ENCODE measurements at places on chromosomes 7 and 10. TPM values are rescaled to one million over a fixed set of nuclear protein-coding genes. Genes with fewer than 3 reads are reported as not detected.

Gene ZNF425
- 0.78 TPM for total RNA-seq

Gene NPSR1
- total RNA-seq = not detected

Gene METTL27
- total RNA-seq = 0.35 TPM

Gene TFEC
- 1.6 TPM for total RNA-seq

Gene TRIM50
- total RNA-seq = not detected

Gene PKD2L1
- not detected for total RNA-seq

DNA sequence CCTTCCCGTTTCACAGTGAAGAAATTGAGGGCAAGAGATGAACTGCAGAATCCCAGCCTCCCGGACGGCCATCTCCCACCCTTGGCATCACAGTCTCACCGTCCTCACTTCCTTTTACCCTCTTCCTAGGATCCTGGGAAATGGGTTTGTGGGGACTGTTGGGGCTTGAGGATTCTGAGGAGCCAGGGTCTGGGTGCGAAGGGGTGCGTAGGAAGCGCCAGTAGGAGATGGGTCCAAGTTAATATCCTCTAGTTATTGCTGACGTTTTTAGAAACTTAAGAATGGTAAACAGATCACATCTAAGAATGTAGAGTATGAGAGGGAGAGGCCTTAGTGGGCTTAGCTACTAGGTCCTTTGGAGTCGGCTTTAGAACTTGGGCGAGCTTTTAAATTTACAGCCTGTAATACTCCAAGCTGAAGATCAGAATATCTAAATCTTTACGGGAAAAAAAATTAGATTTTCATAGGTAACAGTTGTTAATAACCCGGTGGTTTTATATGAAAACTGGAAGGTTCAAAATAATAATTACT lies 696 bp downstream of the MALSU1 start:
- DNase-seq = no peak

GRCh38 chr7:101936611-101937231 lies 119.3 kb downstream of the CUX1 start:
- DNase-seq = no peak

DNA sequence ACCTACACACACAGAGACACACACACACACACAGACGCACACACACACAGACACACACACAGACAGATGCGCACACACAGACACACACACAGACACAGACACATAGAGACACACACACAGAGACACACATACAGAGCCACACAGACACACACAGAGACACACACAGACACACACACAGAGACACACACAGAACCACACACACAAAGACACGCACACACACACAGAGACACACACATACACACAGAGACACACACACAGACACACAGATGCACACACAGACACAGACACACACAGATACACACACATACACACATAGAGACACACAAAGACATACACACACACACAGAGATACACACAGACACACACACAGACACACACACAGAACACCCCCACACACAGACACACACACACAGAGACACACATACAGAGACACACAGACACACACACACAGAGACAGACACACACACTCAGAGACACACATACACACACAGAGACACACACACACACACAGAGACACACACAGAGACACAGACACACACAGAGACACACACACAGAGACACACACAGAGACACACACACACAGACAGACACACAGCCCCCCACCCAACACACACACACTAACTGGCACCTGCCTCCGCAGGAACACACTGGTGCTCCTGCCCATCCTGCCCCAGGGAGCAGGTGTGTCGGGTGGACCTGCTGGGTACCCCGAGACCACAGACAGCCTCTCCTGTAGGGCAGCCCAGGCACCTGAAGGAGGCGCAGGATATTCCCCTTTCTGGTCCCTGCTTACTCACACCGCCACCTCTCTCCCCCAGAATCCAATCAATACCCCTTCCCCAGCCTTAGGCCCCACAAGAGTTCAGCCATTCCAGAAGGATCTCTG lies 5.4 kb upstream of the FZD9 start:
- no peak for DNase-seq

GRCh38 chr10:64007157-64007556 lies 486.0 kb downstream of the REEP3 start:
- DNase-seq = no peak

DNA sequence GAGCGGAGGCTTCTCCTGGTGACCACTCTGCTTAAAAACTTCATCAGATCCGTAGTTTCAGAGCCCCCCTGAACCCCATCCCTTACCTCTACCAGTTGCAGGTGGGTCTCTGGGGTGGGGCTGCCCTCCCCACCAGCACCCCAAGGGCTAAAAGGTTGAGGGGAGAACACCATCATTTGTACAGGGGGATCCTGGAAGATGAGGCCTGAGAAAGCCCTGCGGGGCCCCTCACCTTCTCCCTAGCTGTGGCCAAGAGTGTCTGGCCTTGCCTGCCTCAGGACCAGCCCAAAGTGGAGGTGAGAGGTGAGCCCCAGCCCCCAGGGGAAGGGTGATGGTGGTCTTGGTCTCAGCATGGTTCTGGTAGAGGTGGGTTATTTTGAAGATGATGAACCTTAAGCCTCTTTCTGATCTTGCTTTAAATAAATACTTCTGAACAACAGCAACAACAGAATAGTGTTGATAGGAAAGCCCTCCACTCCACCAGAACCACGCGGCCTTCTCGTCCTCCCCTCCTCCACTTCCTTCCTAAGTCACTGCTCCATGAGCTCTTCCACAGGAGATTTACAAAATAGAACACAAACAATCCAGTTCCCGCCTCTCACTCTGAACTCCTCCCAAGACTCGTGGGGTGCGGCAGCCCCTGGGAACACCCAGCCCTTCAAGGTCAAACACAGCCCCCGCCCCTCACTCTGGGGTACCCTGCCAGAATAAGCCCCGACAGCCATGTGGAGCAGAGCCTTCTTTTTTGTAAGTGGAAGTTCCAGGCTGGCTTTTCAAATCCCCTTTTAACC lies 169.1 kb downstream of the EGFR start:
- no peak for DNase-seq

DNA sequence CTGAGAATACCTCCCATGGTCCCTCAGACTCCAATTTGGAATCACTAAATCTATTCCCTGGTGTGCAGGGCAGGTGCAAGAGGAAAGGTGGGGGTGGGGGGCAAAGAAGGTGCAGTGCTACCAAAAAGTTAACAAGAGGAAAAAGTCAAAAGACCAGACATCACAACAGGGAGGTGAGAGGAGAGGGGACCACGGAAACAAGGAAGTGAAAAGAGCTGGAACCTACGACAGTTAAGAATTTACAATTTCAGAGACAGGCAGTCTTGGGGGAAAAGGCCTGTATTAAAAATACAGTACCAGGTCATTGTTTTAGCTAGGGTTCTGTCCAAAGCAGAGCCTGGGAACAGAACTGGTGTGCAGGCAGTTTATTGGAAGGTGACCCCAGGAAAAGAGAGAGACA lies 14.6 kb downstream of the ITGB1 start:
- DNase-seq = no peak

- no peak for DNase-seq
Observed at GRCh38 chr10:50574305-50574704, 49.5 kb downstream of the SGMS1 start.

GRCh38 chr10:119103241-119103902 lies 541 bp upstream of the DENND10 start:
- no peak for DNase-seq

GRCh38 chr7:34675749-34676374 lies 17.8 kb downstream of the NPSR1 start:
- no peak for DNase-seq

DNA sequence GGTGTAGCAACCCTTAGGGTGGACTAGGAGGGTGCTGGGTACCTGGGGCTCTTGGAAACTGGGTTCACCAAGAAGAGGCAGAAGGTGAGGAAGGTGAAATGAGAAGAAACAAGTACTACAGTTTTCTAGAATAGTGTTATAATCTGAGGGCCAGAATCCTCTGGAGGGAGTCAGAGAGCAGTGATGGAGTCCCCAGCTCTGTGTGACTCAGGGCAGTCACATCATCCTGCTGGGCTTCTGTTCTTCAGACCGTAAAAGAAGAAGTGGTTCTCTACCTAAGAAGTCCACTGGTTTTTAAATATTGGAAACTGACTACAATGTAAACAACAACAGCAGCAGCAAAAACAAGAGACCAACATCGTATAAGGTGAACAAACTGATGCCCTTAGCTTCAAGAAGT lies 197.3 kb downstream of the PRPF18 start:
- DNase-seq = no peak

DNA sequence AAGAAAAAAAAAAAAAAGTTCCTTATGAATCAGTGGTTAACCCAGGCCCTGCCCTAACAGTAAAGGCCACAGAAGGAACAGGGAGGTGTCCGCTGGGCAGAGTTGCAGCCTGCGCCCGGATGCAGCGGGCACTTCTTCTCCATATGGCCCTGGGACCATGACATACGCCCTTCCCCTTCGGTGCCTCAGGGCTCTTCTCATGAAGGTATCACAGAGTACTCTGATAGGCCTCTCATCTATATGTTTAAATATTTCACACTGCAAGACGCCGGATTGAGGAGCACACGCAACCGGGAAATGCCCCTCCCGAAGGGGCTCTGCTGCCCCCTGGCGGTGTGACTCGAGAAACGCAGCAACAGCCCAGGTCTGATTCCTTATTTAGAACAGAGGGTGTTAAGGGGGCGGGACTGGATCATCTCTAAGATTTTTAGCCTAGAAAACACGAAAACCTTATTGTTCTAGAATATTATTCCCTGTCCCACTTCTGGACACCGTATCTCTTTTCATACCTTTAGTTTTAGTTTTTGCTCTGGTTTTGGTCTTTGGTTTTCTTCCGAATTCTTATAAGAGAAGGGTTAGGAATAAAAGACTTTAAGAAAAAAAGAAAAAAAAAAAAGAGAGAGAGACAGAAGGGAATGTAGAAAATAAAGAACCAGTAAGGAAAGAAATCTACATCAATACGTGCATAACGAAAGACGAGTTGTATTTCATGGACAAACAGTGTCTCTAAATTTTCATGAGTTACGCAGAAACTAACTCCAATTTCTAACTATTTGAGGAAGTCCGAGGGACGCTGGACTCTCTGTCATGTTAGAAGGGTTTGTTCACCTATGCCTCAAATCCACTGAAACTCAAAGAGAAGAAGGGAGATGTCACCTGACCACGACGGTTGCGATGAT lies 12.0 kb downstream of the DAGLB start:
- peak; percentile 93 for DNase-seq

- DNase-seq = no peak
Observed at GRCh38 chr7:79282882-79283602, 170.4 kb downstream of the MAGI2 start.

DNA sequence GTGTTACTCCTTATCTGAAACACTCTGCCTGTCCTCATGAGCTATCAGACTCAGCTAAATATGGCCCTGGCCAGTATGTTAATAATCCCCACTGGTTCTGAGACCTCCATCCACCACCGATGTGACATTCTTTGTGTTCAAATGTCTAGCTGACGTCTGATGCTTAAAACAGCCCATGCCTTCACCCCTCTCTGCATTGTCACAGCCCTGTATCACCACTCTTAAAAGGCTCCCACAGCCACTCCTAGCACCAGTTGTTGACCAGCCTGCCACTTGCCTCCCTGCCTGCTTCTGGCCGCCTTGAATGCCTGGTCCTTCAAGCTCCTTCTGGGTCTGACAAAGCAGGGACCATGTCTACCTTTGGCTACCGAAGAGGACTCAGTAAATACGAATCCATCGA lies at the start of gene LMOD2:
TSS of gene LMOD2 (plus strand) at position 253 of the 400 bp plus-strand sequence. CDS start at position 351, 98 bp downstream.
- peak; percentile 88 for DNase-seq

- DNase-seq = no peak
Observed at GRCh38 chr10:37733822-37734221, 123.6 kb downstream of the ZNF248 start.

GRCh38 chr7:104903044-104903443 lies 111.0 kb upstream of the KMT2E start:
- no peak for DNase-seq

DNA sequence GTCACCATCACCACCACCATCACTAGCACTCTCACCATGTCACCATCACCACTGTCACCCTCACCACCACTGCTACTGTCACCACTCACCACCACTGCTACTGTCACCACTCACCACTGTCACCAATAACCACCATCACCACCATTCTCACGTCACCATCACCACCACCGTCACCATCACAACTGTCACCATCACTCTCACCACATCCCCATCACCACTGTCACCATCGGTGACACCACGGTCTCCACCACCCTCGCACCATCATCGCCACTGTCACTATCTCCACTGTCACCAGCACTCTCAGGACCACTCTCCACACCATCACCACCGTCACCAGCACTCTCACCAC lies 130.4 kb downstream of the MAD1L1 start:
- no peak for DNase-seq

DNA sequence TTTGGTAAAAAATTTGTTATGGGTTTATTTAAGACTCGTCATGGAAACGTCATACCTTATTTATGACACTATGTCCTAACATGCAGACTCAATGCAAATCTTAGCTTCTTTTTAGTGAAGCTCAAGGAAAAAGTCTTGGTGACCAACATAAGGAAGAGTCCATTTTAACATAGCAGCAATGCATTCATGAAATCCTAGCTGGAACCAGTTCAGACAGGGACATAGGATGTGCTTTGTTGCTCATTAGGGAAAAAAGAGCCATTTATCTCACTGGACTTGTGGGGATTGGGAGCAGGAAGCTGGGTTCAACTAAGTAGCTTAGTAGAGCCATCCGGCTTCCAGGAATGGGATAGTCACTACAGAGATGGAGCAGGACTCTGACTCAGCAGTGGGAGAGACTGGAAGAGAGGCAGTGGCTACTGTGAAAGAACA lies 100.7 kb upstream of the DKK1 start:
- no peak for DNase-seq

GRCh38 chr10:84581976-84582375 lies 253.6 kb downstream of the CCSER2 start:
- DNase-seq = no peak

DNA sequence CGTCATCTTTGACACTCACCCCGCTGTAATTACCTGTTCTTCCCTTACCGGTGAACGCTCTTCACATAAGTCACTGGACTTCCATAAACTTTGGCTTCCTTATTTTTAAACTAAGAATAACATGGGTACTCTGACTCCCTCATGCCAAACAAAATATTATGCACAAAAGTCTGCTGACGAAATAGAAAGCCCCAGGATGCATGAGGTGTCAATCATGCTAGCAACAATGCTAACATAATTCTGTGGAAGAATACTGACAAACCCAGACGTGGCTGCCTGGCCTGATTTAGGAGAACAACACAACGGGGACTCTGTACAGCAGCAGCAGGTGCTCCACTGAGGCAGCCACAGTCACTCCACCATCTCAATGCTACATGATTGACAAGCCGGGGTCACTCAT lies 137.5 kb downstream of the CCDC71L start:
- no peak for DNase-seq

DNA sequence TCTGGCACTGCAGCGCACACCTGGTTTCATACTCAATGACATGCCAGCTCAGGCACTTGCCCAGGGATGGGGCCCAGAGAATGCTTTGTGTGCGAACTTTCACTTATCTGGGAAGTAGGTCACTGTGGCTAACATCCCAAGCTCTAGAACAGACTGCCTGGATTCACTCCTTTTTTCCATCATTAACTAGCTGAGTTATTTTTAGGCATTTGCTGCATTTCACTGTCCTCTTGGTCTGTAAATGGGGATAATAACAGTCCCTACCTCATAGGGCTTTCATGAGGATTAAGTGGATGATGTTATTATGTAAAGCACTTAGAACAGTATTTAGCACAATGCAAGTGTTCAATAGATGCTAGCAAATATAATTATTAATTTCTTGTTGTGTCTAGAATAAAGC lies 98.7 kb upstream of the DOCK1 start:
- DNase-seq = no peak

- DNase-seq = no peak
Observed at GRCh38 chr10:123357421-123357930, 203.3 kb downstream of the BUB3 start.
